A172 (cell line): ENCODE measurements at places on chromosomes 6 and 20. TPM values are rescaled to one million over a fixed set of nuclear protein-coding genes. Genes with fewer than 3 reads are reported as not detected.

SIRPA gene
- total RNA-seq, result 8.1 and 10.5 TPM in 2 replicates

- DNase-seq, result no peak
These were observed 260.6 kb downstream of the HIVEP2 start for GRCh38 chr6:142684371-142684770.

DNA sequence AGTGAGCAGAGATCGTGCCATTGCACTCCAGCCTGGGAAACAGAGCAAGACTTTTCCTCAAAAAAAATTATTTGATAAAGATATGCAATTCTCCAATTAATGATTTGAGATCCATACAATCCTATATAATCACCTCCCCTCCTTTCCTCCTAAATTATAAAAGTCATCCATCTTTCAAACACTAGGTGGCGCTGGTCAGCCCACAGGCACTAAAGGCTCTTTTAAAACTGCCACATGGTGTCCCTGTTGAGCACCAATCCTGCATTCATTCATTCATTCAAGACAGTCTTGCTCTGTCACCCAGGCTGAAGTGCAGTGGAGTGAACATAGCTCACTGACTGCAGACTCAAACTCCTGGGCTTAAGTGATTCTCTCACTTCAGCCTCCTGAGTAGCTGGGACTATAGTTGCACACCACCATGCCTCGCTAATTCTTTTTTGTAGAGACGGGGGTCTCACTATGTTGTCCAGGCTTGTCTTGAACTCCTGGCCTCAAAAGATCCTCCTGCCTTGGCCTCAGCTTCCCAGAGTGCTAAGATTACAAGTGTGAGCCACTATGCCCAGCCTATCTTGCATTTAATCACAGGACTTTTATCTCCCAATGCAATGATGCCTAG lies 58.7 kb upstream of the SLC2A12 start:
- peak; percentile 70 for DNase-seq

DNA sequence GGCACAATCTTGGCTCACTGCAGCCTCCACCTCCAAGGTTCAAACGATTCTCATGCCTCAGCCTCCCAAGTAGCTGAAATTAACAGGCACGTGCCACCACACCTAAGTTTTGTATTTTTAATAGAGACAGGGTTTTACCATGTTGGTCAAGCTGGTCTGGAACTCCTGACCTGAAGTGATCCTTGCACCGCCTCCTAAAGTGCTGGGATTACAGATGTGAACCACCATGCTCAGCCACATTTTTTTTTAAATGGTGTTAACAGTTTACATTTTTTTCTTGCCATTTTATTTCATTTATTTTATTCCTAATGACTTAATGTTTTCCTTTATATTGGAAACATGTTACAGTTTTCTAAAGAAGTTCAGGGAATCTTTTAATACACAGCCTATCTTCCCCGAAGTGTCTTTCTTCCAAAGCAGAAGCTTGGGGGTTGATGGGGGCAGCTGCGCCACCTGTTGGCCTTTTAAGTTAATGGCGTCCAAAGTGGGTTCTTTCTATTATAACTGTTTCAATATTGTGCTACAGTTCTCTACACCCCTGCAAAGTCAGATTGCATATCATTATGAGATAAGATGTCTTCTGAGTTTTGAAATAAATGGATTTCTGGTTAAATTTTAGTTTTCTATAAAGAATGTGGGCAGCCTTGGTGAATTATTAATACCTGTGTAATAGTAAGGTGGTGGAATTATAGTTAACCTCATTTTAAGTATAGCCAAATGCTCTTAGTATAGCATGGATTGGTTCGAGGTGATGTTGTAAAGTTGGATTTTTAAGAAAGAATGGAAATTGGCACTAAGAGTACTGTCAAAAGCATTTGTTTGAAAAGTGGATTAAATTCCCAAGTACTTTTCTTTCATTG lies 42.0 kb upstream of the PLCG1 start:
- peak; percentile 58 for DNase-seq

DNA sequence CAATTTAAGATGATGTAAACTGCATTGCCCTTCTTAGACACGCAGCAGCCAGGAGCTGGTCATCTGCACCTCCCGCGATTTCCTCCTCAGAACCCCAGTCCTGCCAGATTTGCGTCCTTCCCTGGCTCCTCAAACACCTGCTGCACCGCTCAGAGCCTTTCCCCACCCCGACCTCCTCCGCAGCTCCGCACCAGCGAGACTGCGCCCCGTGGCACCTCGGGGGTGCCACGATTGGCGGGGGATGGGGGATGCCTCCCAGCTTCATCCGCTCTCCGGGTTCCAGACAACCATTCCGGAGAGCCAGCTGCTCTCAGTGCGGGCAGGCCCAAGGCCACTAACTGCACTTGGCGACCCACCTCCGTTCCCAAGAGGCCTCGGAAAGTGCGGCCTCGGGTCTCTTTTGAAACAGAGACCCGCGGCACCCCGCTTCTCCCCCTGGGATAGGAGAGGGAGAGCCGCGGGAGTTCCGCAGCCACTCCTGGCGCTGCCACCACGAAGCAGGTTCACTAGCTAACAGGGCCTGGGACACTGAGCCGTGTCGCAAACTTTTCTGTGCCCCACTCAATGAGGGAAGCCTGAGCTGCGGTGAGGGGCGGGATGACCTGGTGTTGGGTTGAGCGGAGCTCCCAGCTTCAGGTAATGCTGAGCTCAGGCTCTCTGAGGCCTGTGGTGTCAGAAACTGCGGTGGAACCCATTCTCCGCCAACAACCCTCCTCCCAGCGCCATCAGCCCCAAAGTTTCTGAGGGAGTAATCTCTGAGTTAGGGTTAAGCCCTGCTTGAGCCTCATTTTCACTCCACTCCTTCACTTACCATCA lies 7.3 kb upstream of the TFAP2A start:
- no peak for DNase-seq

DNA sequence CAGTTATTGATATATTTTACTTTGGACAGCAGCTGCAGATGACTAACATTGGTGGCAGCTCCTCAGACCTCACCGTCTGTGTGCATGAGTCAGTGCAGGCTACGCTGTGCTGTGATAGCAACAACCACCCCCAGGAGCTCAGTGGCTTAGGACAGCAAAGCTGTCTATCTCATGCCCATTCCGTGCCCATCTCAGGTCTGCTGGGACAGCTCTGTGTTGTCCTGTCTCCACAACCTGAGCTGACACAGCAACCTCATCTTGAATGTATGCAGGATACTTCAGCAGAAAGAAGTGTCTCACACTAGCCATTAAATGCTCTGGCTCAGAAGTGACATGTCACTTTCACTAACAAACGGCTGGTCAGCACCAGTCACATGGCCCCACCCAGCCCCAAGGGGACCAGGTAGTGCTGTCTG lies 47.7 kb downstream of the BANF2 start:
- peak; percentile 92 for DNase-seq

TRIM39 gene
- total RNA-seq, result 7.9 and 24.0 TPM in 2 replicates

GRCh38 chr6:19083801-19084200 lies 696.7 kb downstream of the RNF144B start:
- DNase-seq, result no peak

DUSP15 gene
- total RNA-seq, result 2.4 and 2.5 TPM in 2 replicates

DNA sequence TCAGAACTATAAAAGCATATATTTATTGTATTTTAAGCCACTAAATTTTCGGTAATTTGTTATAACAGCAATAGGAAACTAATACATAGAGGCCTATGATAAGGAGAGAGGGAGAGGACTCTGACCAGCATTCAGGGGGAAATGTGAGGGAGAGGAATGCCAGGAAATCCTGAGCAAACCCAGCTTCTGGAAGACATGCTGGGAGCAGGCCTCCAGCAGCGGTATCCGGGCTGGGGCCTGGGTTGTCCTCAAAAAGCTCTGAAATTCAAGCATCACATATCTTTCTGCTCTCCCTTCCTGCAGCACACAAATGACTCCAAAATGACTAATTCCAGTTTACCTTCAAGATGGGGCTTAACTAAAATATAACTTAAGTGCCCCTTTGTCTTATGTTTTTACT lies 33.4 kb upstream of the RIMS1 start:
- no peak for DNase-seq

TTI1 gene
- total RNA-seq, result 22.3 and 23.1 TPM in 2 replicates

DNA sequence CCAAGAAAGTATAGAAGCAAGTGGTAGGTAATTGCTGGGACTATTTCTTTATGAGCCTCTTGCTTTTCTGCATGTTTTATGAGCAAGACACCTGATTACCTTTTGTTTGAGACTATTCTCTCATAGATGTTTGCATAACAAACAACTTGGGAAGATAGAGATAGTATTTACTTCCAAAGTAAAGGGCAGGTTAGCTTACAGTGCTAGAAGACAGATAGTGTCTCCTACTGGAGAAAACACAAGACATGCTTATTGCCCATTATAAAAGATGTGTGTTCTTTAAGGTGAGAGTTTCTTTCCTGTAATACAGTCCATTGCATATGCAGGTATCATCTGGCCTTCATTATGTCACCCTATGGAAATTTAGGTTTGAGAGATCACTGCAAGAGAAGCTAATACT lies 174.2 kb upstream of the FUT9 start:
- DNase-seq, result no peak

DNA sequence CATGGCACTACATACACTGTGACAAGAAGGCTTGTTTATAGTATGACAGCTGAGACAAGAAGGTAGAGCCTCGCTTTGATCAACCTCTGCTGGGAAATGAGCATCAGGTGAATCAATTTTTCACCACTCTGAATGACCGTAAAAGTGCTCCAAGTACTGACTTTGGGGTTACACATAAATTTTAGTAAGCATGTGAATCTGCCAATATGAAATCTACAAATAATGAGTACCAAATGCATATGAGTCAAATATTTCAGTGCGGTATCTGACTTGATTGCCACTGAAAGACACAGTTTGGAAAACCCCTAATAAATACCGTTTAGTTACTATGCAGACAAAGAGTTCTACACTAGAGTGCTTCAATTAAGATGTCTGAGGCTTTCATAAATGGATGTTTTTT lies 77.8 kb downstream of the ATG5 start:
- DNase-seq, result no peak

TAAR2 gene
- total RNA-seq, result not detected in 2 replicates

DNA sequence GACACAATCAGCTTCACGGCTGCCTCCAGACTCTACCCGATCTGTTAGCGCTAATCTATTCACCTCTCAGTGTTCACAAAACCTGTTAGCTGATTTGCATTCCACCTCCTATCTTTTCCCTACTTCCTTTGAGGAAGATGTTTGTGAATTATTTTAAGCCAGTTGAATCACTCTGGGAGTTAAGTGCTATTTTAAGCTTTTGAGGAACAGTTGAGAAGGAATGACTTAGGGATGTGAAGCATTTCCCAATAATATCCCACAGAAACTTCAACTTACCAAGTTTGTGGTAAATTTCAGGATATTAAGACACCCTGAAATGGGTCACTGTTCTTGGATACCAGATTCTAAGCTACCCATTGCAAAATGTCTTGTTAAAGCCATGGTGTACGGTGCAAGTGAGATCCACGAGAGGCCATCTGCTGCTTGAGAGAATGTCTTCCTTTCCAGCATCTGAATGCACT lies 145.2 kb upstream of the CITED2 start:
- DNase-seq, result peak; percentile 33

CPNE5 gene
- 0.24 TPM in 1 of 2 replicates, not detected in the other for total RNA-seq

DNA sequence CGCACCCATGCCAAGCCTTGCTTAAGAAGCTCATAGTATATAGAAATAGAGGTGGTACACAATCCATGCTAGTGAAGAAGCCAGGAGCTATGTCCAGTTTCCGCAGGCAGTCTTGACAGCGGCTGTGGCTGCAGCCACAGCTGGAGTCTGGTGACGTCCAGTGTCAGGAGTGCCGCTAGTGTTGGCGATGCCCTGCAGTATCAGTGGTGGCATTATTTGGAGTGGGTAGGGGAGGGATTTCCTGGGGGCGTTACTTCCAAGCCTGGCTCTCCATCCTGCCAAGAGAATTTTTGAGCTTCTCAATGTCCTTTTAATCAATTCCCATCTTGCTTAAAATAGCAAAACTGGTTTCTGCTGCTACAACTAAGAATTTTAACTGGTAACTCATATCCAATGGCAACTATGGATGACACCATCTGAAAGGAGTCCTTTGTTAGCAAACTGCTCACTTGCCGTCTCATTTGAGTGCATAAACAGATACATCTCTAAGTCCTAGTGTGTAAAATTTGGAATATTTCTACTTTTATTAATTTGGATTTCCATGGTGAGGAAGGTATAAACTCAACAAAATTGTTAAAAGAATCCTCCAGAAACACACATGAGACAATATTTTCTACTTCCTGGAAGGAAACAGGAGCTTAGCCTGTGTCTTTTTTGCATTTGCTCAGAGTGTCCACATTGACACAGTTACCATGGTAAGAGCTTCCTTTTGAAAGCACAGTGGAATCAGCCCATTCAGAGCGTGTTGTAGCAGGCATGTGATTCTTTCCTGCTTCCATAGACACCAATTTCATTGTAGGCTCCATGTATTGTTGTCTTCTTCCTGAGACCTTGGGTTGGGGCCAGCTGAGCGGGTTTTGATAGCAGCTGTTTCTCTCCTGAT lies 44.6 kb upstream of the PXDC1 start:
- DNase-seq, result no peak

DNA sequence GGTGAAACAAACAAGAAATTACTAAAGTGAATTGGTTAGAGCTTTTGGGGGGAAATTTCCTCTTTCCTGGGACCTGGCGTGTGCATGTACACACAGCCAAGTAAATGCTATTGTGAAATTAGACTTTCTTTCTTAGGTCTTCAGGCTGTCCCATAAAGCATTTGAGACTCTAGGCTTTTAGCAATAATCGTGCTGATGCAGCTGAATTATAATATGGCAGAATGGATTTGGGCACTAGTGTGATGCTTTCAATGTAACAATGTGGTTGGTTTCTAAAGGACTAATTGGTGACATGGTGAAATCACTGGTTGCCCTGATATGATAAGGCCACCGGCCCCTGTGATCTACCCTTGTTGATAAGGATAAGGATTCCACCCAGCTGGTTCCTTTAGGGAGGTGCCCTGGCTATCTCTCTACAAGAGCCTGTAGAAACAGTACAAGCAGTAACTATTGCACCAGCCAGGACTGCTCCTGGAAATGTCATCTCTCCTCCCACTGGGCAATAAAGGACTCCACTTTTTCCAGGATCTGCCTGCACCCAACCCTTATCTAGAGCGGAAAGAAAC lies 164.1 kb downstream of the TFAP2A start:
- DNase-seq, result no peak

DNA sequence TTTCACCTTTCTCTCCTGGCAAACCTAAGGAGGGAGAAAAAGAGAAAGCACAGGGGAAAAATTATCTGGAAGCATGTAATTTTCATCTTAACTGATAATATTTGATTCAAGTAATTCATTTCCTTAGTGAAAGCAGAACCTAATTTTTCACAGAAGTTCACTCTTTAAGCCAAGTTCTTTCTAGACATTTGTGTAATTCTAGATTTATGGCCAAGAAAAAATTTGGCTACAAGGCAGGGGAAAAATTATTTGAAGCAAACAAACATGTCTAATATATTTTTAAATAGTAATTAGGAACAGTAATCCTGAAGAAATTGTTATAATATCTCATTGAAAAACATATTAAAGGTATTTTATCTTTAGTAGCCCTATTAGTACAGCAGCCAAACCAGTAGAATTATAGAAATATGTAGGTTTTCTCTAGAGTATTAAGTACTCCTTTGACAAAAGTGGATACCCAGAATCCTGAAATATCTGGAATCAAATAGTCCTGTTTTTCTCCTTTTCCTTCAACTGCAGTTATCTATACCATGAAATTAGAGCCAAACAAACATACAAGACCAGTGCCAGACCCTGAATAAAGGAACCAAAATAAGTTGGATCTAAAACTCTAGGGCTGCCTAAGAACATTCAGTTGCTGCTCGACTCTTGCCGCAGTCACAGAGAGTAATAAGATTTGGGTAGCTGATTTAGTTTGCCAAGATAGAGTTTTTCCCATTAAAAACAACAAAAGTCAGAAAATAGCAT lies 116.5 kb downstream of the COL12A1 start:
- DNase-seq, result no peak

LZTS3 gene
- total RNA-seq, result 2.7 and 5.0 TPM in 2 replicates
